ENCODE measurements at places on chromosomes 3 and 15. TPM values are rescaled to one million over a fixed set of nuclear protein-coding genes. Genes with fewer than 3 reads are reported as not detected.

GRCh38 chr15:34241376-34242330, 16.8 kb downstream of the EMC4 start:
- no peaks in the 10 kb centered on the region for H3K27me3 ChIP-seq
- no peak for DNase-seq
- no peak overlapping the region for H3K27ac ChIP-seq
- H3K36me3 ChIP-seq, result peaks cover 5% of the 10 kb centered on the region
- H3K4me3 ChIP-seq, result no peak overlapping the region
- H3K4me1 ChIP-seq, result no peaks in the 10 kb centered on the region

GRCh38 chr15:95131131-95131556, 899.8 kb downstream of the MCTP2 start:
- H3K27ac ChIP-seq, result no peak overlapping the region
- no peak overlapping the region for H3K4me3 ChIP-seq
- H3K4me1 ChIP-seq, result no peaks in the 10 kb centered on the region
- no peak for DNase-seq

GRCh38 chr3:126996905-126997304, 14.0 kb downstream of the PLXNA1 start:
- H3K4me1 ChIP-seq, result no peaks in the 10 kb centered on the region
- H3K4me3 ChIP-seq, result no peak overlapping the region
- H3K36me3 ChIP-seq, result no peaks in the 10 kb centered on the region
- no peak overlapping the region for H3K27ac ChIP-seq
- no peaks in the 10 kb centered on the region for H3K27me3 ChIP-seq

DNA sequence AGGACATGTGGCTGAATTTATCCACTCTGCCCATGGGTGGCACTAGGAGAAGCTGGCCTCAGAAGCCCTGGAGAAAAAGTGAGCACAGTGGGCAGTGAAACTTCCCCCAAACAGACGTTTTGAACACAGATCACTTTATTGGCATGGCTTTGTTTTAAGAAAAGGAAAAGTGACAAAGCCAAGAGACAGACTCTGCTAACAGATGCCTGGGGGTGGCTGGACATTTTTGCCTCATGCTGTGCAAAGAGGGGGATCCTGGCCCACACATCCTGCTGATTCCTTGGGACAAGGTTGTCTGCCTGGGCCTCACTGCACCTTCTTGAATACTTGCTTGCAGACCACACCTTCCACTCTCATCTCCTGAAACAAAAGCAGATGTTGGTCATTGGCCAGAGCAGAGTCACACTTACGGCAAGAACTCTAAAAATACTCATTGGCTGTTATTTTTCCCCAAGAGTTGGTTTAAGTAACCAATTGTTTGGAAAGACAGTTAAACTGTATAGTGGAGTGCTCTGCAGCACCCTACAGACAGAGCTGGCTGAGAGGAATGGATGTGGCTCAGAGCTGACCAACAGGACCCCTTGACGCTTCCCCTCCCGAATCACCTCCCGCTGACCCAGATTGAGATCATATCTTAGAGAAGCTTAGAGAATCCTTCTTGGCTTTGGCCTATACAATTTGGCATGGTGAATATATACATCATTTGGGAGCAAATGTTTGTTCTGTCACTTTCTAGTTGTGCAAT, 22.0 kb downstream of the RBP1 start:
- no peaks in the 10 kb centered on the region for H3K36me3 ChIP-seq
- H3K4me3 ChIP-seq, result no peak overlapping the region
- peaks cover 2% of the 10 kb centered on the region for H3K27me3 ChIP-seq
- DNase-seq, result no peak
- no peak overlapping the region for H3K27ac ChIP-seq

GRCh38 chr3:62039586-62039985, 333.8 kb downstream of the FEZF2 start:
- H3K4me3 ChIP-seq, result no peak overlapping the region
- H3K27me3 ChIP-seq, result no peaks in the 10 kb centered on the region
- DNase-seq, result no peak
- no peaks in the 10 kb centered on the region for H3K4me1 ChIP-seq

- H3K4me3 ChIP-seq, result no peak overlapping the region
- H3K27me3 ChIP-seq, result no peaks in the 10 kb centered on the region
- H3K4me1 ChIP-seq, result no peaks in the 10 kb centered on the region
- no peak overlapping the region for H3K27ac ChIP-seq
- H3K36me3 ChIP-seq, result no peaks in the 10 kb centered on the region
- DNase-seq, result no peak
Measured at GRCh38 chr3:120193554-120193953, 91.5 kb downstream of the GPR156 start.

GRCh38 chr3:77052051-77052501, 12.2 kb downstream of the ROBO2 start:
- H3K4me1 ChIP-seq, result no peaks in the 10 kb centered on the region
- no peak overlapping the region for H3K27ac ChIP-seq
- no peaks in the 10 kb centered on the region for H3K36me3 ChIP-seq
- no peak overlapping the region for H3K4me3 ChIP-seq
- no peaks in the 10 kb centered on the region for H3K27me3 ChIP-seq
- DNase-seq, result no peak

DNA sequence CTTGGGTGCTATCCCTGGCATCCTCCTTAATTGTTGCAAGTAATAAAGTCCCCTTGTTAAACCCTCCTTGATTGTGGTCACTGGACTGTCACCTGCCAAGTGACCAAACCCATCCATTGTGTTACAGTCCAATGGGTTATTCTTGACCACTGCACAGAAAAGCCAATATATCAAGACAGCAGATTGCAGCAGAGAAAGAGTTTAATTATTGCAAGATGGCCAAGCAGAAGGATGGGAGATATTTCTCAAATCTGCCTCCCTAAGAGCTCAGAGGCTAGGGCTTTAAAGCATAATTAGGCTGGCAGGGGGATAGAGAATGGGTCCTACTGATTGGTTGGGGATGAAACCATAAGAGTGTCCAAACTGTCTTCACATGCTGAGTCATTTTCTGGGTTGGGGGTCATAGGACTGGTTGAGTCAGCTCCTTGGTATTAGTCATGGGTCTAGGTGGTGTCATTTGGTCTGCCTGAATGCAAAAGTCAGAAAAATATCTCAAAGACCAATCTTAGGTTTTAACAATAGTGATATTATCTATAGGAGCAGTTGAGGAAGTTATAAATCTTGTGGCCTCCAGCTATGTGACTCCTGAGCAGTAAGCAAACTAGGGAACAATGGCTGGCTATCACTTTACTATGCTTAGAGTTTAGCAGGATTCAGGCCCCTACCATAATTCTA, 19.1 kb upstream of the XYLB start:
- H3K4me1 ChIP-seq, result no peaks in the 10 kb centered on the region
- peaks cover 19% of the 10 kb centered on the region for H3K27me3 ChIP-seq
- H3K36me3 ChIP-seq, result no peaks in the 10 kb centered on the region

ST8SIA2 gene
- total RNA-seq, result not detected

CADPS gene
- total RNA-seq, result not detected

- H3K4me3 ChIP-seq, result no peak overlapping the region
- H3K36me3 ChIP-seq, result no peaks in the 10 kb centered on the region
- no peak for DNase-seq
- no peaks in the 10 kb centered on the region for H3K4me1 ChIP-seq
- H3K27ac ChIP-seq, result no peak overlapping the region
Measured at GRCh38 chr15:66646308-66646707, 55.7 kb upstream of the SMAD6 start.

ATP13A5 gene
- total RNA-seq, result not detected

OSTN gene
- total RNA-seq, result not detected

DNA sequence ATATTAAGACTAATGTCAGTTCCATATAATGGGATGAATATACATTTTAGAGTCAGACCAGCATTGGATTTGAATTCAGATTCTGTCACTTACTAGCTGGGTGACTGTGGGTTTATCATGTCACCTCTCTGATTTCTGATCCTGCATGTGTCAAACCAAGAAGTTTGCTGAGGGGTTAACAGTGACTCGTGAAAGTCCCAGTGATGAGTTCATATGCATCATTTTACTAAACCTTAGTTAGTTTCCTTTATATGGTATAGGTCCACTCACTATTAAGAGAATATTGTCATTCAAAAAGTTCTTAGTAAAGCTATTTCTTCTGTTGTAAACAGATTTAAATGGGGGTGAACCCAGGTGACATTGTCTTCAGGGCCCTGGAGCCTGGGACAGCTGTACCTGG, 102.3 kb downstream of the ZNF621 start:
- H3K4me1 ChIP-seq, result no peaks in the 10 kb centered on the region
- H3K27me3 ChIP-seq, result no peaks in the 10 kb centered on the region
- no peak overlapping the region for H3K4me3 ChIP-seq
- no peak overlapping the region for H3K27ac ChIP-seq

DNA sequence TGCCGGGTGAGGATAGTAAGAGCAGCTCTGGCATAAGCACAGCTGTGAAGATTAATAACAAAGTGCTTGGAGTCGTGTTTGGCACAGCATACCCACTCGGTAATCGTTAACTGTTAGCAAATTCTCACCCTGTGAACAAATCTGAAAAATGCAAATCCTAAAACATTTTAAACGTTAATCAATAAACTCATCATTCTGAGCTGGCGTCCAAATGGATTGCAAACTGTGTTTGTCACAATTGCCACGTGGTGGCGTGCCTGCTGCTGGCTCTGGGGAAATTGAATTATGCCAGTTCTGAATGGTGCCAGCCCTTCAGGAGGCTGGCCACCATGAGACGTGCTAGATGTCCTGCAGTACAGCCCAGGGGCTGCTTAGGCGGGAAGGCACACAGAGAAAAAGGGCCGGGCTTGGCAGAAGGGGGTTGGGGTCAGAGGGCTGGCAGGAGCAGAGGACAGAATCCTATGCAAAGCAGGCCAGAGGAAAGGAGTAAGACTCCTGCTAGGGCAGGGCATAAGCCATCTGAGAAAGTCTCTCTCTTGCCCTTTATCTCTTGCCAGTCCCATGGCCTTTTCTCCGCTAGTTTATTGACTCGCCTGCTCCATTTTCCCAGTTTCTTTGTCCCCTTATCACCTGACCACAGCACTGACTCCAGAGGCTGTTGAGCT, 22.1 kb upstream of the POLG start:
- no peaks in the 10 kb centered on the region for H3K36me3 ChIP-seq
- no peaks in the 10 kb centered on the region for H3K4me1 ChIP-seq
- DNase-seq, result no peak
- H3K27ac ChIP-seq, result no peak overlapping the region

DNA sequence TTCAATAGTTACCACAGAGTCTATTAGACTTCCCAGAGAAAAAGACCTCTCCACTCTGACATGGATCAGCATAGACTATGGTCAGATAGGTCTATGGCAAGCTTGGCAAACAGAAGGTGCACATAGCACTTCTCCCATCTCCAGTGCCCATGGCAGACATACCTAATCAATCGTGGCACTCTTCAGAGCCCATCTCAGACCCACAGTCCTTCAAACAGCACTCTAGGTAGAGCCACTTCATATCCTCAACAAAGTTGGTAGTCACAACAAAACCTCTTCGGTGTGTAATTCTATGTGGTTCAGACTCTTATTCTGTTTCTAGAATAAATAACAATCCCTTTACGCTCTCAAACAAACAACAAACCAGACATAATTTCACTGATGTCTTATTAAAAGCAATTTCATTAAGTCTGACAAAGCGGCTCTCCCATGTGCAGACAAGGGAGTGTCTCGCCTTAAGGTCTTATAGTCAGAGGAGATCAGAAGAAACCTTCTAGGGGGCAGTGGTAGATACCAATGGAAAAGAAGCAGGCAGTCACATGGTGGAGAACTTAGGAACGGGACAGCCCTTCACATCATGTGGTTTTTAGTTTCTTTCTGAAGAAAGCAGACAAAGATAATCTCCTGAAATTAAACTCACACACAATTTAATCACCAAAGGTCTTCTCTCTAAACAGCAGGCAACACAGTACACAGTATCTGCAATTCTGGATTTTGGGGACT, 483.4 kb downstream of the FOXP1 start:
- H3K27ac ChIP-seq, result peak overlapping the region; percentile 25
- no peaks in the 10 kb centered on the region for H3K36me3 ChIP-seq
- no peak for DNase-seq
- peaks cover 15% of the 10 kb centered on the region for H3K4me1 ChIP-seq

CPEB1 gene
- 0.33 TPM for total RNA-seq

- no peaks in the 10 kb centered on the region for H3K36me3 ChIP-seq
- H3K27ac ChIP-seq, result no peak overlapping the region
- H3K27me3 ChIP-seq, result no peaks in the 10 kb centered on the region
- no peak for DNase-seq
- peak overlapping the region; percentile 71 for H3K4me3 ChIP-seq
- no peaks in the 10 kb centered on the region for H3K4me1 ChIP-seq
Measured at GRCh38 chr3:142027735-142028134, 121.6 kb downstream of the TFDP2 start.

GRCh38 chr3:32934150-32934742, 17.2 kb upstream of the CCR4 start:
- no peak overlapping the region for H3K27ac ChIP-seq
- no peak overlapping the region for H3K4me3 ChIP-seq
- no peaks in the 10 kb centered on the region for H3K4me1 ChIP-seq
- H3K36me3 ChIP-seq, result no peaks in the 10 kb centered on the region
- H3K27me3 ChIP-seq, result no peaks in the 10 kb centered on the region
- no peak for DNase-seq

CFAP92 gene
- 0.26 TPM for total RNA-seq

DNA sequence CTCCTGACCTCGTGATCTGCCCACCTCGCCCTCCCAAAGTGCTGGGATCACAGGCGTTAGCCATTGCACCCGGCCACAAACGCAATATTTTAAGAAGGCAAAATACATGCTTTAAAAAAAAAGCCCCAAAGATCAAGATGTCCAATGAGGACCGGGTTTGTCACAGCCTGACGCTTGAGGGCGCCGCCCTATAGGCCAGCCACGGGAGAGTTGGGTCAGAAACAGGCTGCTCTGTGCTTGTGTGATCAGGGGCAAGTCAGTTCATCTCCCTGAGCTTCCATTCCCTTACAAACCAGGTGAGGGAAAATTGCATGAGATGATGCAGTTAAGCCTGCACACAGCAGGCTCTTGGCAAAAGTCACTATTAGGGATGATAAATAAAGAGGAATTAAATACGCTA, 23.9 kb downstream of the FAM174B start:
- no peak overlapping the region for H3K4me3 ChIP-seq
- no peak for DNase-seq
- no peaks in the 10 kb centered on the region for H3K36me3 ChIP-seq

LEKR1 gene
- 2.0 TPM for total RNA-seq

CLDN18 gene
- total RNA-seq, result 0.23 TPM

BSN gene
- total RNA-seq, result 0.30 TPM

FRMD5 gene
- 0.26 TPM for total RNA-seq

DNA sequence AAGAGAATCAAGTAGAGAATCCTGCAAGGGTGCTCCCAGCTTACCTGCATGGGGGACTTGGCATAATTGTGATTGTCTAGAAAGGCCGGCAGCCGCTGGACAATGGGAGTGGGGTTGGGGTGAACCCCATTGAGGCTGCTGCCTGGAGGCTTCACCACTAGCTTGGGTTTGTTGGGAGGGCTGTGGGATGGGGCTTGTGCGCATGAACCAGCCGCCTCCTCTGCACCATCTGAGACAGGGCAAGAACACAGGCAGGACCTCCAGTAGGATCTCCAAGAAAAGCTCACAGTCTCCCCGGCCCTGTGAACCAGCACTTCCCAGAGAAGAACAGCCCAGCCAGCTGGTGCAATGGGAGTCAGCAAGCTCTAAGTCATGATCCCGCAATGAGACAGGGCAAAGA, 39.8 kb downstream of the SEMA3G start:
- H3K4me3 ChIP-seq, result no peak overlapping the region
- H3K27me3 ChIP-seq, result no peaks in the 10 kb centered on the region
- H3K27ac ChIP-seq, result no peak overlapping the region
- peaks cover 75% of the 10 kb centered on the region for H3K36me3 ChIP-seq
- no peak for DNase-seq
